DMS79 treated with DMSO at 0.1 percent for 48 hours (cell line): ENCODE measurements at places on chromosomes 16 and 17.

DNA sequence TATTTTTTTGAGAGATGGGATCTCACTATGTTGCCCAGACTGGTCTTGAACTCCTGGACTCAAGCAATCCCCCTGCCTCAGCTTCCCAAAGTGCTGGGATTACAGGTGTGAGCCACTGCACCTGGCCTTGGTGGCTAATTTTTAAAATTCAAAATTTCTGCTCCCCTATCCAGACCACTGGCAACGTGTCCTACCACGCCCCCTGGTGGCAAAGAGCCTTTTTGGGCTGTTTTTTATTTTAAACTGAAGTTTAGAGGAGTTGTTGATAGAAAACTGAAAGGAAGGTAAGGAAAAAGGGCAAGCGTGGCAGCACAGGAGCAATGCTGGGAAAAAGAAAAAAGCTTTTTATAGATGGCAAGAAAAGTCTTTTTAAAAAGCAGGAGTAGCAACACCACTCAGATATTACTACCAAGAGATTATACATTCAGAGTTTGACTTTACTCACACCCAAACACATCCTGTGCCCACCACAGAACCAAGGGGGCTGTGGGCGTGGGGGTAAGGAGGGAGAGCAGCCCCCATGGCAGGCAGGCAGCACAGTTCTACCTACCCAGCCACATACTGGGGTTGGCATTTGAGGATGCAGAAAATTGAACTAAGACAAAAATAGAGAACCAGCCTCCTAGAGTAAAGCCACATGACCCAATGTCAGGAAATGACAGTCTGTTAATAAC, 4.2 kb upstream of the MXRA7 start:
- no peak for DNase-seq

DNA sequence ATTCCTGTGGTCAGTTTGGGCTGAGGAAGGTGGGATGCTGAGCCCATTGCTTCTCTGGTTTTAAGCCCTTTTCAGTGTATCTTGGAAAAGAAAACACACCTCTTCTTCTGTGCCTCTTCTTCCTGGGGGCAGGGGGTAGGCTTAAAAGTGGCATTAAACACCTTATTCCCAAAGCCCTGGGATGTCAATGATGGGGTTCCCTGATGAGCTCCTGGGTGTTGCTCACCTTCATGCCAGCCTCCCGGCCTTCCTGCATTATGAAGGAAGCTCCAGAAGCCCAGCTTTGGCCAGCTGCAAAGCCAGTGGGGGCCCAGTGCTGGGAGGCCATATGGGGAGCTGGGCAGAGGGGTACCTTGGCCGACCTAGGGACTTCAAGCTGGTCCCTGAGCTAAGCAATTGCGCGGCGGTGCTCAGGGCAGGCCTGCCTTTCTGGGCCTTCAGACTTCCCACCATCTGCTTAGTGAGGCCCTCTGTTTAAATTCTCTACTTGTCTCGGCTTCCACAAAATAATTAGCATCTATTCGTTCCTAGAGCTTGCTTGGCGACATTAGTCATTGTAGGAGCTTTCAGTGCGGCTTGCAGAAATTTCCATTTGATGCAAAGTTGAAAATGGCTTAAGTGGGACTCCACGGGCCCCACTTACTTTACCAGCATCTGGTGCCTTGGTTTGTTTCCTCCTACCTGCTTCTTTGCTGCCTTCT, 121.7 kb upstream of the NLRP1 start:
- no peak for DNase-seq

DNA sequence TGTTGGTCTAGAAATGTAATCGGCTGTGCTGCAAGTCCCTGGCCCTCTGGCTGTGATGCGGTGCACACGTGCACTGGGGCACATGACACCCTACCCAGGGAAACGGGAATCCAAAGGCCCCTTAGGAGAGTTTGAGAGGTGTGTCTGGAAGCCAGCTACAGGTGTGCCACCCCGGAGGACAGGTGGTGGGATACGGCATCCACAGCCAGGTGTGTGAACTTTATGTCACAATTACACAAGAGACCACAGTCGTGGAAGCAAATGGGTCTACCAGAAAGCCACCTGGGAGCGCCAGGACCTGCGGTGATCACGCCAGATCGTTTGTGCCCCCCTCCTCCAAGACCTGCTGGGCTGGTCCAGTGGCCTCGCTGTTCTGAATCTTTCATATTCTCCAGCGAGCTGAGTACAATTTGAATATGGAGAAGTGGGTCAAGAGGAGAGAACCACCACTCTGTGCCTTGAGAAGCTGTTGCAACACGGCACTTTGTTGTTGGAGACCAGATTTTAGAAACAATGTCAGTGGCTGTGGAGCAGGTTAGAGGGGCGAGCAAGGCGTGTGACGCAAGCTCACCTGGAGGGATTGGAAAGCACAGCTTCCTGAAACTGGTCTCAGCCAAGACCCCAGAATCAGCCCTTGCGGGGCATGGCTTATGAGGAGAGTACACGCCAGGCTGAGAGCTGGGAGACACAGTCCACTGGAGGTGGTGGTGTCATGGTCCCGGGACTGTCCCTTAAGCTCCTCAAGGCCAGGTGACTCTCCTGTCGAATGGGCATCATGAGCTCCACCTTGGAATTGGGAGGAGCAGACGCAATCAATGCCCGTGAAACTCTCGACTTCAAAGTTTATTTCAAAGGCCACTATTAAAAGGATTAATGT, 37.4 kb downstream of the COX4I1 start:
- no peak for DNase-seq

- no peak for DNase-seq
These were observed 116.6 kb downstream of the PRKCB start for GRCh38 chr16:23952128-23952970.

- no peak for DNase-seq
These were observed 9.7 kb downstream of the VASN start for GRCh38 chr16:4381072-4381934.

- DNase-seq: no peak
These were observed 19.0 kb upstream of the EVPL start for GRCh38 chr17:76046064-76046463.

DNA sequence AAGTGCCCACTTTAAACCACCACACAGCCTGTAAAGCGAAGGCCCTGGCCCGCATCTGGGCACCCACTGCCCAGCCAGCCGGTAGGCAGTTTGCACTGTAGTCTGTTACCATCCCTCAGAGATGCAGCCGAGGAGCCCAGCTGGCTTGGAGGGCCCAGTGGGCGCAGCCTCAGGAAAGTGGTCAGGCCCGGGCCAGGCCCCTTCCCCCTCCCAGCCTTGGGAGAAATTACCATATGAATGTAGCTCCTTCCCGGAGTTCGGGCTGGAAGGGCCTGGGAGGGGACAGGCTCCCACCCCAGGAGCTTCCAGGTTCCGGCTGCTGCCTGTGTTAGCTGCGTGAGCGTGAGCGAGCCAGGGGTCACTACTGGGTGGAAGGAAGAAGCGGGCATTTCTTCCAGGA, 325.4 kb downstream of the SEC14L1 start:
- no peak for DNase-seq

DNA sequence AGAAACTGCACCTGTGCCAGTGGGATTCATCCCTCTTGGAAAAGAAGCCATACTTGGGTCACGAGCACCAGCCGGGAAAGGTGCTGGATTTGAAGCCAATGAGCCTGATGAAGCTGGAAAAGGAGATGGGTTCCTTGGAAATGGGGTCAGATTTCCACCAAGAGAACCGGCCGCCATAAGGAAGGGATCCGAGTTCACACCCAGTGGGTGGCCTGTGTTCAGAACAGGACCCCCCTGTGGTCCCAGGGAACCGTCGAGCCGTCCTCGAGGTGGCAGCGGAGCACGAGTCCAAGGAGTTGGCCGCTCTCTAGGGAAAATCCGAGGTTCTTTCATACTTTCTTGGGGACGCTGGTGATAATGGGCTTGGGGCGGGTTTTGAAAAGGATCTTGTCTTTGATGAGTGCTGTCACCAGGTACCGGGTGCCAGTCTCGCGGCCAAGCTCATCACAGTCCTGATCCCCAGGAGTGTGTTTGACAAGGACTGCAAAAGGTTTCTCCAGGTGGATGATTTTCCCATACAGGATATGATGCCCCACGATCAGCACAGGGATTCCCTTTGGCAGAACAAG, 12.2 kb downstream of the CHTF8 start:
- no peak for DNase-seq

- no peak for DNase-seq
These were observed 184.9 kb upstream of the CACNG5 start for GRCh38 chr17:66649818-66650543.

GRCh38 chr17:68600067-68600930, 868 bp downstream of the FAM20A start:
- DNase-seq: no peak

DNA sequence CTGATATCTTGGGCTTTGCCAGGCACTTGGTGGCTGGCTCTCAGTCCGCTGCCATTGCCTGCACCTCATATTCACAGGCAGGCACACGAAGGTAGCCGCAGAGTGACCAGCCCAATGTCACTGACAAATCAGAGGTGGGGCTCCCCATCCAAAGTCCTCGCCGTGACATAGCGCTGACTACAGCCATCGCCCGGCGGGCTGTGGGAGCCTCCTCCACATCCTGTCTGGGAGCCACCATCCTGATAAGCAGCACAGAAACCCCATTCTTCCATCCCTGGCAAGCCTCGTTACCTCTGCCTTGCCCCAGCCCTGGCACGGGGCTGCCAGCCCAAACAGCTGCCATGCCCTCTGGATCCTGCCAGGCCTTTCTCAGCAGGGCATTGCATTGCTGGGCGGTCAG, 437.8 kb downstream of the SLC39A11 start:
- no peak for DNase-seq

DNA sequence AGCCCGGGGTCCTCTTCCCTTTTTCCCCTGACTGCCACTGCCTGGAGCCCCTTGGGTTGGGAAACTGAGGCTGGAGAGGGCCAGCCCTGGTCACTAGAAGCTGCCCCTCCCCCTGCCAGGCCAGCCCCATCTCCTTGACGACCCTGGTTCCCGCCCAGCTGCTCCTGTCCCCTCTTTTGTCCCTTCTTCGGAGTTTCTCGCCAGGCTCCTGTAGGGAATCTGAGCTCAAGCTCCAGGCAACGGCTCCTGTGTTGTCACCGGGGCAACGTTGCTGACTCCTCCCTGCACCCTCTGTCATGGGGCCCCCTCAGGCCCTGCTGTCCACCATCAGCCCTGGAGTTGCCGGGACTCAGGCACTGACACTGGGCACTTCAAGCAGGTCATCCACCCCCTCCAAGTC, 5.7 kb downstream of the LLGL1 start:
- DNase-seq: no peak

DNA sequence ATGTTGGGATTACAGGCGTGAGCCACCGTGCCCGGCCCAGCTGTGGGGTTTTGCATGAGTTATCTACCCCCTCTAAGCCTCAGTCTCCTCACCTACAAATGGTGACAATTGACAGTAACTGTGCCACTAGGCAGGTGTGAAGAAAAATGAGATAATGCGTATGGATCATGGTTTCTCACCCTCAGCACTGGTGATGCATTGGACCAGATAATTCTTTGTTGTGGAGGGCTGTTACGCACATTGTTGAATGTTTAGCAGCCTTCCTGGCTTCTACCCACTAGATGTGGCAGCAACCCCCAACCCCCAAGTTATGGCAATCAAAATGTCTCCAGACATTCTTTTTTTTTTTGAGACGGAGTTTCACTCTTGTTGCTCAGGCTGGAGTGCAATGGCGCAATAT, 9.0 kb upstream of the HAPSTR1 start:
- no peak for DNase-seq

DNA sequence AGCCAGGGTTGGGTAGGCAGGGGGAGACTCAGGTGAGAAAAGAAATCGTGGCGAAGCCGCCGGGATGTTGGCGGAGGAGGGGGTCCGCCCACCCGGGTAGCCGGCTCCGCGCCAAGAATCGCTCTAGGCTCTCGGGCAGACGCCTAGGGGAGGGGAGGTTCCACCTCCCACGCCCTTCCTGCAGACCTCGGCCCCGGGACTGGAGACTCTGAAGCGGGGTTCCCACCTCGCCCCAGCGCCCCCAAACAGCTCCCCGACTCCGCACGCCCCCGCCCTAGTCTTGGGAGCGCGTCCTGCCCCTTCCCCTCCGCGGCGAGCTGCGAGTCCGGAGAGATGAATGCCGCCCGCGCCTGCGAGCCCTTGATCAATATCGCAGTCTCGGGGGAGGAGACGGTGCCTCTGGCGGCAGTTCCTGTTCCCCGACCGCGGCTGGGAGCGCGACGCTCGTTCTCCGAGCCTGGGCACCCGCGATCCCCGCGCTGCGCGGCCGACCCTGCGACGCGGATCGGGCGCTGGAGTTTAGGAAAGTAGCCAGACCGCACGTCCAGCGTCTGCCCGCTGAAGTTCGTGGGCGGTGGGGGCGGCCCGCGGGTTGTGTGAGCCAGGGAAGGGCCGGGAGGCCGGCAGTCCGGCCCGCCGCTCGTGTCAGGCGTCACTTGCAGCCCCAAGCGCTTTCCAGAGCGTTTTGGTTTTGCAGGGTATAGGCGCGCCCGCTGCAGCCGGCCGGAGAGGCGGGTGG, 790 bp downstream of the CRHR1 start:
- DNase-seq: peak; percentile 55

- no peak for DNase-seq
These were observed 751.1 kb downstream of the KCNJ2 start for GRCh38 chr17:70920416-70920815.

DNA sequence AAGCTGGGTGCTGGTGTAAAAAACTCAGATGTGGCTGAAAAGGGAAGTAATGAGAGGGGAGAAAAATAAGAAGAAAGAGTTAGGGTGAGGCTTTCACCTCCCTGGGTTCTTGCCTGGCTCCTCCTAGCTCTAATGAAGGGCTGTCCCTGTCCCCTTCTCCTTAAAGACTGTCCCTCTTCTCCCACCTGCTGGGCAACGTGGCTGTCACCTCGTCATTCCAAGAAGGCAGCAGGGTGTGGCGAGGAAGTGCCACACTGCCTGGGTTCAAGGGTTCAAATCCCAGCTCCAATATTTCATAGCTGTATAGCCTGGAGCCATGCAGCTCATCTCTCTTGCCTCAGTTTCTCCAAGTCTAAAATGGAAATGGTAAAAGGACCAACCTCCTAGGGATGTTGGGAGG, 122.5 kb upstream of the CACNG5 start:
- DNase-seq: no peak

DNA sequence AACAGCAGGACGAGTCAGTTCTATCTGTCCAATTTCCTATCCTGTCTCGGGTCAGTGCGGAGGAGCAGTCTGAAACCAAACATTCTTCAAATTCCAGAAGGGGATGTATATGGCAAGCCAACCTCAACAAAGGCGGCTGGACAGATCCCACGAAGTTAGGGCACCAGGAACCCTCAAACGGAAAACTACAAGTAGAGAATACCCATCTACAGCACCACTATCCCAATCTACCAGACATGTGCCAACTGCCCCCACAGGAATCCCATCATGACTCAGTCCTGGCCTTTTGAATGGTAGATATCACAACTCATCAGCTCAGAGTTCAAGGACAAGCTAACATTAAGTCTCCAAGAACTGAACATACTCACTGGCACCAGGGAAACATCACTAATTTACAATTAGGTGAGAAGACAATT, 2.3 kb downstream of the NAT9 start:
- no peak for DNase-seq
